GM23248 (cell line): ENCODE measurements at places on chromosomes 3 and 15. TPM values are rescaled to one million over a fixed set of nuclear protein-coding genes. Genes with fewer than 3 reads are reported as not detected.
A peak's percentile ranks its signal among the peaks of the same experiment; 100 is the strongest.

DNA sequence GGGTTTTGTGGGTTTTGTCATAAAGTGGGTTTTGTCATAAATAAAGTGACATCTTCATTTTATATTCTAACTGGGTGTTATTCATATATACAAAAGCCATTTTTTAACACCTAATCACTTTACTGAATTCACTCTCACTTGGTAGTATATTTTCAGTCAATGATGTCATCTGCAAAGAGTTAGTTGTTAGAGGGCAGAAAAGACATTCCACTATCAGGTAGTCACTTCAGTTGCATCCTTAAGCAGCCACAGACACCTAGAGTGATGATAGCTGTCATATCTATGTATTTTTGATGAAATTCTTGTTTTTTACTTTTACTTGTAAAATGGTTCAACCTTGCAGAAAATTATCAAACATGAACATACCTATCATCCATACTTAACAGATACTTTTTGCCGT is 89.0 kb downstream of the DHX36 start:
- H3K4me3 ChIP-seq, result no peak overlapping the region
- no peaks in the 10 kb centered on the region for H3K36me3 ChIP-seq
- peak; percentile 64 for DNase-seq
- H3K27me3 ChIP-seq, result no peaks in the 10 kb centered on the region
- H3K27ac ChIP-seq, result no peak overlapping the region

DNA sequence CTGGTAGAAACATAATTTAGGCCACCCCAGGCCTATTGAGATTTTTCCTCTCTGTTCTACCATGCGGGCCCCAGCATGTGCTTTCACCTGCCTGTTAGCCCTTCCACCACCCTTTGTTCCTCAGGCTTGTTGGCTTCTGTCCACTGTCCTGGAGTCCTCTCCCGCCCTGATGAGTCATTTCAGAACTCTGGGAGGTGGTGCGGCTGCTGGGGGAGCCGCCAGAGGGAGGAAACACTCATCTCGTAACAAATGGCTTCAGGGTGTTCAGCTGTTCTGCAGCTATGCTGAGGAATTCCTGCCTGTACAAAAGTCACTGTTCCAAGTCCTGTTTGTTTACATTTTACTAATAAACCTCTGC is 36.3 kb downstream of the LRTM1 start:
- peak overlapping the region; percentile 68 for H3K27ac ChIP-seq
- H3K27me3 ChIP-seq, result no peaks in the 10 kb centered on the region
- H3K36me3 ChIP-seq, result no peaks in the 10 kb centered on the region
- H3K4me3 ChIP-seq, result 0 out of 2 replicates have a peak overlapping the region, but pooled peaks have one; percentile 21

- peaks cover 6% of the 10 kb centered on the region; the same call in 1 of the 2 replicates for H3K4me1 ChIP-seq
- H3K27ac ChIP-seq, result no peak overlapping the region
- H3K4me3 ChIP-seq, result no peak overlapping the region
- H3K36me3 ChIP-seq, result no peaks in the 10 kb centered on the region
Observed at GRCh38 chr15:95304151-95304946, 1026.2 kb upstream of the NR2F2 start.

DNA sequence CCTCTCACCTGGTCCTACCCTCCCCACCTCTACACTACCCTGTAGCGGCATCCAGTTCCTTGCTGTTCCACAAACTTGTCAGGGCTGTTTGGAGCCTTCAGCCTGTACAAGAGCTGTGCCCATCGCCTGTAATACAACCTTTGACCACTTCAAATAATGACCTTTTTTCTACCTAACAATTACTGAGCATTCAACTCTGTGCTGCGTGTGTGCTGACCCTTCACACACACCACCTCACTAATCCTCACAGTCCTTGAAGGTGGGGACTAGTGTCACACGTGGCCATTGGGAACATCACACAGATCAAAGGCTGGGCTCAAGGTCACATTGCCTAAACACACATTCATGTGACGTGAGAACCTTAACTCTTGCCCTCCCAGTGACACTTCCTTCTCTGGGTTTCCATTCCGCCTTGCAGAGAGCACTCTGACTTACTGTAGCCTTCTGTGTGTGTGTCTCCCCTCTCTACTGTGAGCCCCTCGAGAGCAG is 3.1 kb downstream of the C3orf20 start:
- H3K27me3 ChIP-seq, result no peaks in the 10 kb centered on the region
- H3K4me3 ChIP-seq, result no peak overlapping the region
- H3K4me1 ChIP-seq, result no peaks in the 10 kb centered on the region
- no peak for DNase-seq
- H3K36me3 ChIP-seq, result no peaks in the 10 kb centered on the region

DNA sequence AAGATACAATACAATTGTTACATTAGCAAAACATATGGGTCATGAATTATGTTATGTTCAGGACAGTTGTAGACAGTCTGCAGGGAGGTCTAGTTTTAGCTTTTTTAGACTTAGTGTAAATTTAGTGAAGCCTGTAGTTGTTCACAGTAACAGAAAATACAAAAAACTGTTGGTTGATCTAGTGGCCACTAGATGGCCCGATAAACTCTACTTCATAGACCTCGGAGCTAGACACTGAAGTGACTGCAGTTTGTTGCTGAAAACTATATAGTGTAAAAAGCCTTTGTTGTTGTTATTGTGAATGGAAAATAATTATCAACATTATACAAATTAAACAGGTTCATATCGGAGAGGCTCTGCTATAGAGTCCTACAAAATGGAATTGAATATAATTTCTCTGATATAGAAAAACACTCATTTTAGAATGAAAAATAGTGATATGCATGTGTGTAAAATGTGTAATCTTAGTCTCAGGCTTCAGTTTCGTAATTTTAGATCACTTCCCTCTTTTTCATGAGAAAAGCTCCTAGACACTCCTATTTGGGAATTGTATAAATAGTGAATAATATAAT is 18.3 kb downstream of the MAGEL2 start:
- DNase-seq, result peak; percentile 57
- no peaks in the 10 kb centered on the region for H3K4me1 ChIP-seq
- H3K4me3 ChIP-seq, result no peak overlapping the region
- H3K36me3 ChIP-seq, result no peaks in the 10 kb centered on the region
- H3K27ac ChIP-seq, result no peak overlapping the region

DNA sequence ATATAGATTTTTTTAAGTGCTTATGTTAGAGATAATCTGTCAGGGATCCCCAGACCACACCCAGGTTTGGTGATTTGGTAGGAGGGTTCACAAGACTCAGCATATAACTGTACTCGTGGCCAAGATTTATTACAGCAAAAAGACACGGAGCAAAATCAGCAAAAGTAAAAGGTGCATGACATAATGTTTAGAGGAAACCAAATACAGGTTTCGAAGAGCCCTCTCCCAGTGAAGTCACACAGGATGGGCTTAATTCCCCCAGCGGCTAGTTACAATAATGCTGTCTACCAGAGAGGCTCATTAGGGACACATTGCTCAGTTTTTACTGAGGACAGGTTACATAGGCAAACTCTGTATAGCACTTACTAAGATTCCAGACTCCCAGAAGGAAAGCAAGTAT is 36.5 kb downstream of the MYO5A start:
- H3K27me3 ChIP-seq, result no peaks in the 10 kb centered on the region
- no peak overlapping the region for H3K27ac ChIP-seq
- no peak for DNase-seq
- H3K4me1 ChIP-seq, result peaks cover 25% of the 10 kb centered on the region
- no peak overlapping the region for H3K4me3 ChIP-seq
- H3K36me3 ChIP-seq, result no peaks in the 10 kb centered on the region

DNA sequence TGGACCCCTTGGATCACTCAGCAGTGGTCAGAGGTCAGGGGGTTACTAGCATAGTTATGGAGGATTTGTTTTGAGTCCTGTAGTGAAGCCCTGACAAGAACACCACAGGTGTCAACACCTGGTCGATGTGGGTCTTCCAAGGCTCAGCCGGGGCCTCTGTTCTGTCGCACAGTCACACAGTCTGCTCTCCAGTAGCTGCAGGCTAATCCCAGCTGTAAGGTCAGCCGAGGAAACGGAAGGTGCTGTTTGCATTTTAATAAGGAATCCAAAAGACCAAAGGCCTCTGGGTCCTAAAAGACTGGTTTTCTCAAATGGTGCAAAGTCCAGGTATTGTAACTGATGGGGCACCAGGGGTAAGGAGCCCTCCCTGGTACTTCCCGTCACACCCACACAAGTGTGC is 71.7 kb downstream of the RPLP1 start:
- no peak for DNase-seq
- H3K4me1 ChIP-seq, result no peaks in the 10 kb centered on the region
- H3K4me3 ChIP-seq, result no peak overlapping the region
- H3K27me3 ChIP-seq, result peaks cover 18% of the 10 kb centered on the region

GOLGA6L6 gene
- not detected in 2 replicates for total RNA-seq

DNA sequence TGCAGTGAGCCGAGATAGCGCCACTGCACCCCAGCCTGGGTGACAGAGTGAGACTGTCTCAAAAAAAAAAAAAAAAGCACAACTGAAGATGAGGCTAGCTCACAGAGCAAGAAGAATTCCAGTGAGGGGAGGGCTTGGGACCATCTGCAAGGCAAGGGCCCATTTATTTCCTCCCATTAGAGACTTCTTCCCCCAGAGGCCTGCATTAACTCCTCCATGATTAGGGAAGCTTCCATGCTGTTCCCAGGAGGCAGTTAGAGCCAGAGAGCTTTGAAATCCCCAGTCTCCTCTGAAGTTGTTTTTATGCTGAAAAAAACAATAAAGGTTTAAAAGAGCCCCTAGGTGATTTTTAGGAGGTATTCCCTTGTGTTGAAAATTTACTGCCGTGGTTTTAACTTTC is 54.3 kb upstream of the ADCY5 start:
- no peak for DNase-seq
- H3K4me1 ChIP-seq, result peaks cover 13% of the 10 kb centered on the region
- no peak overlapping the region for H3K4me3 ChIP-seq
- H3K36me3 ChIP-seq, result 0 out of 2 replicates have a peak, but pooled peaks cover 3% of the 10 kb centered on the region
- no peaks in the 10 kb centered on the region for H3K27me3 ChIP-seq

GRCh38 chr3:71984843-71985613 is 200.1 kb upstream of the PROK2 start:
- peaks cover 20% of the 10 kb centered on the region for H3K4me1 ChIP-seq
- no peak overlapping the region for H3K27ac ChIP-seq
- H3K27me3 ChIP-seq, result no peaks in the 10 kb centered on the region

CTXN2 gene
- total RNA-seq, result not detected in 2 replicates

DNA sequence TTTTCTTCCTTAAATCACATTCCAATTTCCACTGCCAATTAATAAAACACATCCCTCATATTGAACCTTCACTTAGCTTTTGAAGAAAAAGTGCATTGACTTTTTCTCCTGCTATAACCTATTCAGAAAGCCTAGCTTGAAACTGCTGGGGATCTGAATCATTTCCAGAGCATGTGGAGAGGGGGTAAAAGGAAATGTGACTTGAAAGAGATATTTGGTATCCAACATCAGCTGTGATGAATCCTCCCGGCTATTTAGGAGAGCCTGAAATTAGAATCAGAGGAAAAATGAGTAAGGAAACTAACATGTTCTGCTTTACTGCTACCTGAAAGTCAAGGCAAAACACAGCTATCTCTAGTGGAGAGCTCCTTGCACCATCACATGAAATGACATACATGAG is 2.6 kb upstream of the GNB5 start:
- H3K4me1 ChIP-seq, result peaks cover 10% of the 10 kb centered on the region
- H3K27me3 ChIP-seq, result no peaks in the 10 kb centered on the region
- no peak overlapping the region for H3K4me3 ChIP-seq
- peak; percentile 43 for DNase-seq

GRCh38 chr3:50259432-50260026 is 9.4 kb upstream of the SEMA3B start:
- peak overlapping the region; percentile 53 for H3K27ac ChIP-seq
- H3K36me3 ChIP-seq, result peaks cover 13% of the 10 kb centered on the region
- no peak for DNase-seq
- H3K4me1 ChIP-seq, result peaks cover 13% of the 10 kb centered on the region
- H3K27me3 ChIP-seq, result no peaks in the 10 kb centered on the region

DNA sequence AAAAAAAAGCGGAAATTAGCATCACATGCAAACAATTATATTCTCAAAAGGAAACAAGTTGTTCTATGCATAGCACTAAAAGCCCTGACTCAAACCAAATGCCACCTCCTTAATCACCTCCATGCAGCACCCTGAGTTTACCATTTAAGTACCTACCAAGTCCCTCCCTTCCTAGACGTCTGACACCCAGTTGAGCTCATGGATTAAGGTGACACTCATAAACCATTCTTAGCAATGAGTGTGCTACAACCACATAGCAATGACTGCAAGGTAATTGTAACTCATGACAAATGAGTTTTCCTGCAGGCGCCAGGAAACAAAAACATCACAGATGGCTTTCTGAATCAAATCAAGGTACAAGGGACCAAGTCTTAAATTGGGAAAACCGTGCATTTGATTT is 32.0 kb downstream of the WWTR1 start:
- no peaks in the 10 kb centered on the region for H3K36me3 ChIP-seq
- H3K4me3 ChIP-seq, result peak overlapping the region; percentile 27
- H3K4me1 ChIP-seq, result peaks cover 47% of the 10 kb centered on the region
- H3K27me3 ChIP-seq, result no peaks in the 10 kb centered on the region

CCDC13 gene
- total RNA-seq, result 0.22 and 1.3 TPM in 2 replicates

GRIP2 gene
- 0.11 TPM in 1 of 2 replicates, not detected in the other for total RNA-seq

- peaks cover 45% of the 10 kb centered on the region for H3K27me3 ChIP-seq
- no peak overlapping the region for H3K27ac ChIP-seq
- no peak for DNase-seq
- no peaks in the 10 kb centered on the region for H3K36me3 ChIP-seq
- H3K4me3 ChIP-seq, result no peak overlapping the region
Observed at GRCh38 chr3:181696626-181697230, 15.0 kb upstream of the SOX2 start.
